ENCODE measurements at places on chromosomes 2 and 18.

- DNase-seq, result no peak
Observed at GRCh38 chr2:8606226-8606625, 75.6 kb upstream of the ID2 start.

DNA sequence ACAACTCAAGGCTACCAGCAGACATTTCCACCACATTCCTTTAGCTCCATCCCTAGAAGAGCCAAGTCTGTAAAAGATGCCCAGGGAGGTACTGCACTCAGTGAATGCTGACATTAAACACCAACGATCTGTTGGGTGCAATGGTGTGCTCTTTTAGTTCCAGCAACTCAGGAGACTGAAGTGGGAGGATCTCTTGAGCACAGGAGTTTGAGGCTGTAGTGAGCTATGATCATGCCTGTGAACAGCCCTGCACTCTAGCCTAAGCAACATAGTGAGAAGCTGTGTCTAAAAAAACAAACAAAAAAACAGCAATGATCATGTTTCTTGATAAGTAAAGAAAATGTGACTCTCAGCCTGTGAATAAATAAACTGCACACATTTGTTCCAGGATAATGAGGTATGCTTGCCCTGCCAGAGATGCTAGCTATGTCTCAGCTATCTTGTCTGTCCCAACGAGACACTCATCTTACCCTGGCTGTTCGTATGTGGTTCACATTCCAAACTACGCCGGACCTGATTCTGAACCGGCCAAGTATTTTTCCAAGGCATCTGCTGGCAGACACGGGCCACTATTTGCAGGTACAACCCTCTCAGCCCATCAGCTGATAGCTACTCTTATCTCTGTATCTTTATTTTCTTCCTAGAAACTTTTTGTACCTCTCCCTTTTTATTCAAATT, 21.8 kb downstream of the TMEM182 start:
- DNase-seq, result no peak

- DNase-seq, result no peak
Observed at GRCh38 chr2:33595385-33595784, 3.7 kb downstream of the FAM98A start.

- no peak for DNase-seq
Observed at GRCh38 chr2:47300081-47300480, 102.9 kb upstream of the MSH2 start.

DNA sequence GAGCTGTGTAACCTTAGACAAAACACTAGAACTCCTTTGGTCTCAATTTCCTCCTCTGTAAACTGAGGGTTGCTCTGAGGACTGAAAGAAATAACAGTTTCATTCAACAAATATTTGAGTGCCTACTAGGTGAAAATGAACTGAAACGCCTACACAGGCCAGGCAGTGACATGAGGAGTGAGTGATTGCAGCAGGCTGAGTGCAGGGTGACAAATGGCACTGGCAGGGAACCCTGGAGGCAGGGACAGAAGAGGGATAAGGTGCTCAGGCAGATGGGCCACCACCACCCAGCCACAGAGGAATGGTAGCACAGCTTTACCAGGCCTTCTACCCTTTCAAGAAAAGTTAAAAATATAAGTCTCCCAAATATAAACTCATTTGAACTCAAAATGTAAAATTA, 11.5 kb upstream of the RNU4ATAC start:
- DNase-seq, result no peak

DNA sequence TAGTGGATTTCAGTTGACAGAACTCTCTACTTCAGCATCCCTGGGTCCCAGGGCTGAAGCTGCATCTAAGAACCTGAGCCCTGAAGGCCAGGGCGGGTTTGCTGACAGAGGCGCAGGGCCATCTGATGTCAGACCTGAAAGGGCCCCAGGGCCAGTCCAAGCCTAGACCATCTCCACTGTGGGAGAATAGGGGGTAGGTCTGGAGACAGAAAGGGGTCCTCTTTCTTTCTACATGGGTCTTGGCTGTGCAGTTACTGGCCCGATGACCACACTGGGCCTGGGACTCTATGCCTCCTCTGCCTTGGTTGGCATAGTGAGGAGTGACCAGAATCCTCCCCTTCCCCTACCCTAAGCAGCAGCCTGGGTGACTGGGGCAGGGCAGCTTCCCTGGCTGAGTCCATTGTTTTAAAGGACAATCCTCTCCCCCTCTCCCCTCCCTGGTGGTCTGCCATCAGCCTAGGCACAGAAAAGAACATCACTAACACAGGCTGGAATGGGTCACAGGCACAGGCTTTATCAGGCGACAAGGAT, 34.5 kb downstream of the HS1BP3 start:
- no peak for DNase-seq

- no peak for DNase-seq
Observed at GRCh38 chr2:231410293-231411004, 14.9 kb downstream of the B3GNT7 start.

- no peak for DNase-seq
Observed at GRCh38 chr2:112803691-112804521, 19.6 kb upstream of the IL1A start.

DNA sequence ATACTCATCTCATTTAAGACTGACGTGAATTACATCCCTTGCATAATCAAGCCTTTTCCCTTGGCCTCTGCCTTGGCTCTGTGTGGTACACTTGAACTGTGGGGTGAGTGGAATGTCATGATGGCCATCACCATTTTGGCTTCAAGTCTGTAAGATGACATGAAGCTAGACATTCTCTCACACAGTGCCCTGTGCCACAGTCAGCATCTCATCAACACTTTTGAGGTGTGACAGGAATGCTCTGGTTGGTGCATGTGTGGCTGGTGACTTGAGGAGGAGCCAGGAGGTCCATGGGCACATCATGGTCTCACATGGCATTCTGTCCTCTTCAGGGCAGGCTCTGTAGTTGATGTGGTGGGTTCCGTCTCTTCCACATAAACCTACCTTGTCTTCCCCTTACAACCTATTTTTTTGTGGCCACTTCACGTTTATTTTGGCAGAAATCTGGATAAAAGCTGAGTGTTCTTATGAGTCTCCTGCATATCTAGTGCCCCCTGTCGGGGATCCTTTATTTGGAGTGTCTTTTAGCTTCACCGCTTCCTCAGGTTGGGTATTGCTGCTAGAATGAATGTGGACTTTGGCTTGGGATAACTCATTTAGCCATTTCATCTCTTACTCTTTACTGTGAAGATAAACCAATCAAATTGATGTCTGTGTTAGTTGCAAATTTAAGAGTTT, 28.1 kb downstream of the MAP4K4 start:
- no peak for DNase-seq

GRCh38 chr2:60140185-60140584, 413.3 kb downstream of the BCL11A start:
- no peak for DNase-seq

DNA sequence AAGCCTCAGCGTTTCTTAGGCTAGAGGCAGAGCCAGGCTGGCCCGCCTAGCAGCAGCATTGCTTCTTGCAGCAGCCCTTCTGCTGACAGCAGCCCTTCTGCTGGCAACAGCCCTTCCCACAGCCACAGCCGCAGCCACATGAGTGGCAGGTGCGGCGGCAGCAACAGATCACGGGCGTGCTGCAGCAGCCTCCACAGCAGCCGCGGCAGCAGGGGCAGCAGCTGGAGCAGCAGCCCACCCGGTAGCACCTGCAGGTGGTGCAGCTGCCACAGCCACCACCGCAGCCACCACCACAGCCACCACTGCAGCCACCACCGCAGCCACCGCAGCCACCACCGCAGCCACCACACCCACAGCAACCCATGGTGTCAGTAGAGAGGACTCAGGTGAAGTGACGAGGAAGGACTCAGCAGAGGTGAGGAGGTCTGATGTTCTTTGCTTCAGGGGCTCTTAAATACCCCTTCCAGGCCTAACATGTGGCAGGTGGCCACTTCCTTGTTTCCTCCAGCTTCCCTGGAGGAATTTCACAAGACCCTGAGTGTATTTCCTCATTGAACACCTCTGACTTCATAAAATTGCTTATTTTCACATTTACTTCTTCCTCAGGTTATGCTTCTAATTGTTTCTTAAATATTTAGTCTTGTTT, at the start of gene SCYGR6:
Gene SCYGR6, minus strand, starts transcription at position 364 of the 646 bp plus-strand sequence. Its CDS starts 0 bp downstream, at position 364.
- DNase-seq, result no peak

GRCh38 chr2:79189465-79189864, 29.9 kb upstream of the REG3A start:
- no peak for DNase-seq

DNA sequence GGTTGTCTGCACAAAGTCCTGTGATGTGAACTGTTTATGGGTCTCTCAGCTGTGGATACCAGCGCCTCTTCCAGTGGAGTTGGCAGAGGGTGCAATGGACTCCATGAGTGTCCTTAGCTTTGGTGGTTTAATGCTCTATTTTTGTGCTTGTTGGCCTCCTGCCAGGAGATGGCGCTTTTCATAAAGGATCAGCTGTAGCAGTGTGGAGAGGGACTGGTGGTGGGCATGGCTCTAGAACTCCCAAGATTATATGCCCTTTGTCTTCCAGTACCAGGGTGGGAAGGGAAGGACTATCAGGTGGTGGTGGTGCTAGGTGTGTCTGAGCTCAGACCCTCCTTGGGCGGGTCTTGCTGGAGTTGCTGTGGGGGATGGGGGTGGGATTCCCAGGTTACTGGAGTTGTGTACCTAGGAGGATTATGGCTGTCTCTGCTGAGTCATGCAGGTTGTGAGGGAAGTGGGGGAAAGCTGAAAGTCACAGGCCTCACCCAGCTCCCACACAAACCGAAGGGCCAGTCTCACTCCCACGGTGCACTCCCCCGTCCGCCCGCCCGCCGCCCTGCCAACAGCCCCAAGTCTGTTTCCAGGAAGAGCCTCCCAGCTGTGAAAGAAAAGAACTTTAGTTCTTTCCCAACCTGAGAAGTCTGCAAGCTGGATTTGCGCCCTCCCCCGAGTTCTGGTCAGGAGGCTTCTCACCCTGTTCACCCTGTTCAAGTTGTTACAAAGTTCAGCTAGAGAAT, 108.1 kb downstream of the MARCO start:
- DNase-seq, result no peak

GRCh38 chr2:64793701-64794100, 140.0 kb upstream of the SERTAD2 start:
- DNase-seq, result no peak

DNA sequence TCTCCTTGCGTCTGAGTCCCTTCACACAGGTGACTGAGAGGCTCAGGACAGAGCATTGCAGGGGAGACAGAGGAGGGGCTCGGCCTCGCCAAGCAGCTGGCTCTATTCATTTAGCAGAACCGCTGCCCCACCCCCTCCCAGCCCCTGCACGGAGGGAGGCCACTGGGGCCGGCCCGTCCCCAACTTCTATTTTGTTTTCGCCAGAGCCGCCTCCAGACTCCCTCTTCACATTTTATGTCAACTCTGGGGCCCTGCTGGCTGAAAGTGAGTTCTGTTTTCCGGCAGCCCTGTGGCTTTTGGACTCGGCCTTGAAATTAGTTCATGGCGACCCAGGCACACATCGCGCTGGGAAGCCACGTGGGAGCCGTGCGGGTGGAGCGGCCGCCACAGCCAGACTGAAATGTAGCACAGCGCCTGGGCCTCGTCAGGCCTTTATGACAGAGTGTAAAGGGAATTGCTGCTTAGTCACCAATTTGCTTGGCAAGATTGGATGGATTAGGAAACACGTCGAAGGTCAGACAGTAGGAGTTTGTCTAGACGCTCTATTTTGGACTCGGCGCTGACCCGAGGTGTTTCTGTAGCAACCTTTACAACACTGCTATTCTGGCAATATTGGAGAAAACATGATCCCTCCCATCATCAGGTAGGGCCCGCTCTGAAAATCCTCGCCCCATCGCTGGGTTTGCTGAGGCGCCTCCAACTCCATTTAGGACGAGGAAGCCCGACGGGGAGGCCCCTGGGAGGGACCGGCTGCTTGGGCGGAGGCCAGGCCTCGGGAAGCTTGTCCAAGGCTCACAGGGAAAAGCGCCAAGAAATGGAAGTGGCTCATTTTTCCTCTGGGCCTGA, 90.7 kb upstream of the CTDP1 start:
- peak; percentile 58 for DNase-seq

DNA sequence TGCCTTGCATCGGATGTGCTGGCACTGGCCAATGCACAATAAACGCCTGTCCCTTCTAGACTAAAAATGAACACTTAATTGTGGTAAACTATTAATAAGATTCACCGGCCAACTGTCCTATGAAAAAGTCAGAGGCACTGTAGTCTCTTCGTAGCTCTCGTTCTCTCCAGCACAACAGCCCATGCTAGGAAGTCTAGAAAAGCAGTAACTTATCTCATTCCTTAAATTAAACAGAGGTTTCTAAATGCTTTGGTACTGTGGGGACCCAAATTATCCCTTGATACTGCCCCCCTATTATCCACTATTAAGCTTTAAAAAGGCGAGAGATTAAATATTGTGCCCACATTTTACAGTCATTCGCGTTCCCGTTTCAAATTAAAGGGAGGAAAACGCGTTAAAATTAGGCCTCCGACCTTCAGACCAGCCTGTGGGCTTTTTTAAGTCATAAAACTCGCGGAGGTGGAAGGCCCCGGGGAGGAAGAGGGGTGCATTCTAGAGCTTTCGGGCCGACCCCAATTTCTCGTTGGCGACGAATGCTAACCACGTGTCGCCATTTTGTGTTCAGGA, 1.5 kb upstream of the PCBP1 start:
- DNase-seq, result no peak

DNA sequence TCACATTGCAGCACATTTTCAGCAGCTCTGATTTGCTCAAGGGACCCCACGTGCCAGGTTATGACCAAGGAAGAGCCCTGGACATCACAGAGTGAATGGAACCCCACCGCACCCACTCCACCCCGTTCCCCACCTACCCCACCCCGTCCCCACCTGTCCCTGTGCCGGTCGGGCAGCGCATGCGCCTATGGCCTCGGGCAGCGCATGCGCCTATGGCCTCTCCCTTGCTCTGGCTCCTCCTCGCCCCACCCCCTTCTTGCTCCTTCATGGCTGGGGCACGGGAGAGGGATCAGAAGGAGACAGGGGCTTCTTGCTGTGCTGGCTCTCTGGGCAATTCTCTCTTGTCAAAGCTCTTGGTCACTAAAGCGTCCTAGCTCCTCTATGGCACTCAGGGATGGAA, 371.8 kb upstream of the HS6ST1 start:
- DNase-seq, result no peak

DNA sequence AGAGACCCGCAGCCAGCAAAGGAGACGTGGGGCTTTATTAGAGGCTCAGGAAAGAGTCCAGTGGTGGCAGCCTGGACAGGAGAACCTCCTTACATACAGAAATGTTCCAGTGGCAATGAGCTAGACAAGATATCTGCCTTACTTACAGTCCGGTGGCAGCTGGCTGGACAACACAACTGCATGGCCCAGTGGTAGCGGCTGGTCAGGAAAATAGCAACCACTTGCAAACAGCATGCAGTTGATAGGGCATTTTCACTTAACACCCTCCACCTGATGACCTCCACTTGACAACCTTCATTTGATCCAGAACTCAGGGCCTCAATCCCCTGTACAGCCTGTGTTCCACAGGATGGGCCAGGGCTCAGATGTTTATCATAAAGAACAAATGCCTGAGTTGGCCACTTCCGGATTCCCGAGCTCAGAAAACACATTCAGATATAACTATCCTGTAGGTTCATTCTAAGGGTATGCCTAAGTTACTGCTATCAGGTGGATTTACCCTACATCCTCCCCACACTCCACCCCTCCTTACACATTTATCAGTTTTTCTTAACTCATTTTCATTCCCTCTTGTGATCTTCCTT, 63.3 kb upstream of the ITPRID2 start:
- no peak for DNase-seq

GRCh38 chr2:10245661-10246060, 57.0 kb upstream of the HPCAL1 start:
- no peak for DNase-seq

All from AG09319 (cell line).